ENCODE measurements at places on chromosomes 12 and 14.

GRCh38 chr14:64075613-64076005, 218.6 kb downstream of the ESR2 start:
- no peak for DNase-seq

DNA sequence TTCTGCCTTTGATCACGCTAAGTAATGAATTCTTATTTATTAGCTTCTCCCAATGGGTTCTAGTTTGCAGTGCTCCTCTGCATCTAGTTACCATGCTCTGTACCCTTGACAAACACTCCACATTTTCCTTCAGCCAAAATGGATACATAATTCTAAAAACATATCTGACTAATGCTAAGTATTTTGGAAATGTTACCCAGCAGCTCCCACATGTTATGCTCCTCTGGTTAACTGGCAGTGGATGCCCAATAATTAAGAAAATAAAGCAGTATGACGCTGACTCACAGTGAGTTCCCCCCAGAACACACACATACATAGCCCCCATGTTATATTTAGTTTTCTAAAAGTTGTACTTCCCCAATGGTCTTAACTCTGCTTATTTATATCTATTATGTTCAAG, 74.6 kb downstream of the STXBP6 start:
- no peak for DNase-seq

- no peak for DNase-seq
Measured at GRCh38 chr14:26078561-26078960, 519.3 kb downstream of the NOVA1 start.

GRCh38 chr12:47228802-47229201, 149.0 kb upstream of the AMIGO2 start:
- no peak for DNase-seq

DNA sequence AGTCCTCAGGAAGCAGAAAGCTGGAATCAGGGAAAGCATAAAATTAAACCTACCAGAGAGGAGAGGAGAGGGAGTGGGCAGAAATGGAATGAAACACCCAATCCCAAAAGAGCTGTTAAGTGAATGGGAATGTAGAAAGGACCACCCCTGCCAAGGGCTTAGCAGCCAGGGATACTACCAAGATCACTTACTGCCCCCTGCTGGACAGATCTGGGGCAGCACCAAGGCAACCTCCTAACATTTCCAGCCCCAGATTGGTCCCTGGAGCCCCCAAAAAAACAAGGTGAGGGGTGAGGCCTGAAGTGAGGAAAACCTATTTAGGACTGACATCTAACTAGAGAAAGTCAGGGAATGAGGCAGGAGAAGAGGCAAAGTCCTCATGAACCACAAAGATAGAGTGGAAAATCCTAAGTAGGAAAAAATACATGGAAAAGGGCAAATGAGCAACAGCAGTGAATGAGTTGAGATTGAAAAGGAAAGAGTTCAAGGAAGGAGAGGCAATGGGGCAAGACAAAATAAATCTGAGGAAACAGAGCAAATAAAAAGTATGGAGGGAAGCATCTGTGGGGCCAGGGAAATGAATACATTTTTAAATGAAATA, 11.2 kb upstream of the FKBP11 start:
- peak; percentile 88 for DNase-seq

GRCh38 chr12:38776647-38777046, 128.7 kb downstream of the CPNE8 start:
- no peak for DNase-seq

DNA sequence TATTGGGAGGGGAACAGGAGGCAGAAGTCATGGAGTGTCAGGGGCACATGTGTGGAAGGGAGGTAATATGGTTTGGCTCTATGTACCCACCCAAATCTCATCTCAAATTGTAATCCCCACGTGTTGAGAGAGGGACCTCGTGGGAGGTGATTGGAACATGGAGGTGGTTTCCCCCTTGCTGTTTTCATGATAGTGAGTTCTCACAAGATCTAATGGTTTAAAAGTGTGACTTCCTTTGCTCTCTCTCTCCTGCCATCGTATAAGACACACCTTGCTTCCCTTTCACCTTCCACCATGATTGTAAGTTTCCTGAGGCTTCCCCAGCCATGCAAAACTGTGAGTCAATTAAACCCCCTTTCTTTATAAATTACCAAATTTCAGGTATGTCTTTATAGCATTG, 41.6 kb upstream of the CDK17 start:
- no peak for DNase-seq

DNA sequence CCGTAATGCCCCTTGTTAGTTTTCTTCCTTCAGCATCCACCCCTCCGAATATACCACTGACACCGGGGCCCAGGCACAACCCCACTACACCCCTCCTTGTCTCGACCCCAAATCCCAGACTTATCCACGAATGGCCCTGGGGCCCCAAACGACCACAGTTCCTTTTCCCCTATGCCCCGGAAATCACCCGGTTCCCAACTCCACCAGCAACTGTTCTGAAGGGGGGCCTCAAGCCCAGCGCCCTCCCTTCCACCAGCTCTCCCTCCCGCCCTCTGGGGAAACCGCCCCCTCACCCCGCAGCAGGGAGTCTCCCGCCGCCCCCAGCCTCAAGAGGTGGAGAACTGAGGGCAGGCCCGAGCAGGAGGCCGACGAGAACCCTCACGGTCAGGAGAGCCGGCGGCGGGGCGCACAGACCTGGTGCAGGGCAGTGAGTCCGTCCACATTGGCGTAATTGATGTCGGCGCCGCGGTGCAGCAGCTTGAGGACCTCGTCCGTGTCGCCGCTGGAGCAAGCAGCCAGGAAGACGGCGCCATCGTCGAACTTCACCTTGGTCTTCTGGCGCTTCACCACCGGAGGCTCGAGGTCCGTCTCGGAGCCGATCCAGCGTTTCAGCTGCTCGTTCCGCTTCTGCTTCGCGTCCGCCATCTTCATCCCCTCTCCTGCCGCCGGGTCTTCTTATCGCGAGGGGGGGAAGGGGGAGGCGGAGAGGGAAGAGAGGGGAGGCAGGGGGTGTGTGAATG, 446 bp downstream of the PPP1R12A start:
- DNase-seq, result peak; percentile 70

DNA sequence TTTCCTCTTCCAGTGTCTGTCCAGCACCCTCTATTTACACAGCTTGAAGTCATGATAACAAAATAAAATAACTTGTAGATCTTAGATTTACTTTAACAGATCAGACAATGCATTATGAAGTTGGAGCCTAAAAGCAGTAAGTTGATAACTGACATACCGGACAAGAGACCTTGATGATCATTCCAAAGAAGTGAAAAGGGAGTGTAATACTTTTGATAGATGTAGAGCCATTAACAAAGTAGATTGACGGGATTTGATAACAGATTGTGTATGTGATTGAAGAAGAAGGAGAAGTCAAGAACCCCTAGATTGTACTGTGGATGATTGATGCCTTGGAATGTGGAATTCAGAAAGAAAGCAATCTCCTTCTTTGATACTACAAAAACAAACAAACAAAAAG, 403.8 kb upstream of the MGAT4C start:
- DNase-seq, result no peak

DNA sequence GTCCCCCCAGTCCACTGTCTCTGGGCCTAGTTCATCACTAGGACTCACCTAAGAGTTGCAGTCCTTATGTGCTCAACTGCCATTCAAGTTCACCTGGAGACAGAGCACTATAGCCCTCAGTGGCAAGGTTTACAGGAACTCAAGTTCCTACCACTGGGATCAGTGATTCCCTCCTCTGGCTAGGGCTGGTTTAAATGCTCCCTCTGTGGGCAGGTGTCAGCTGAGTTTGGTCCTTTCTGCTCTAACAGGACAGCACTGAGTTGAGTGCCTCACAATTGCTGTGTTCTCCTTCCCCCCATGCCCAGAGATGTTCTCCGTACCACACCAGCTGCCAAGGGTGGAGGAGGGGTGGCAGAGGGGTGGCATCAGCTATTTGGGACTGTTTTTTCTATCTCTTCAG, 20.8 kb upstream of the SAV1 start:
- DNase-seq, result no peak

GRCh38 chr12:10632226-10632625, 18.8 kb upstream of the MAGOHB start:
- DNase-seq, result no peak

DNA sequence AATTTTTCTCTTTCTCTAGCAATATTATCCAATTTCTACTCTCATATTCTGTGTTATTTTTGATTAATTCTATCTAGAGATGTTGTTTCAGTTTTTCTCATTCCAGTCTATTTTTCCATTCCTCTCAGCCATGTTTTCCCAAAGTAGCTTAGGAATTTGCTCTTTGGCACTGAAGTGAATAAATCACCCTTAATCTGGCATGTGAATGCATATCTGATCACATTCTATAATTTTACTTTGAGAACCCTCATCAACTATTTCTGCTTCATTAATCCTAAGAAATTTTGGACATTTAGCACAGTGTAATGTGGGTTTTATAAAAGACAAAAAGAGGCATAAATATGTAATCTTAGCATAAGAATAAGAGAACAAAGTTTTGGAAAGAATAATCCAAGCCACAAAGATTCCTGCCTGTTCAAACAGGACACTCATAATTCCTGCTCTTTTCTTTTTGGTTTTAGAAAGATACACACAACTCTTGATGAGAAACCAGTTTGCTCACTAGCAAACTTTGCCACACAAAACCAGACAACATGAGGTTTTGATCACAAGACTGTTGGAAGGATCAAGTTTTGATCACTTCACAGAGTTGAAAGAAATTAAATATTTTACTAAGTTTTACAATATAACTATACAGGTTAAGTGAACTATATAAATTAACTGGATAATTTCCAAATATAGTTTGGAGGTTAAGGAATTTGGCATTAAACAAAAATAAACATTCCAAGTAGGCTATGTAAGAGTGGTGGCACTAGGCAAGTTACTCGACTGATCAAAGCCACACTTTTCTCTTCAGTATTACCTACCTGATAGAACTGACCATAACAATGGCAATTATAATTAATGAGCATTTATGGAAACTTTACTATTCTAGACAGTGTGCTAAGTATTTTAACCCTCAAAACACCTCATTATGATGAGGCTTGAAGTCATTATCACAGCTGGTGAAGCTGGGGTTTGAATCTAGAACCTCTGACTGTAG, 226.6 kb upstream of the TMTC1 start:
- no peak for DNase-seq

- no peak for DNase-seq
Measured at GRCh38 chr14:86022031-86022629, 492.2 kb downstream of the FLRT2 start.

GRCh38 chr12:61713121-61713520, 547.1 kb upstream of the USP15 start:
- DNase-seq, result no peak

DNA sequence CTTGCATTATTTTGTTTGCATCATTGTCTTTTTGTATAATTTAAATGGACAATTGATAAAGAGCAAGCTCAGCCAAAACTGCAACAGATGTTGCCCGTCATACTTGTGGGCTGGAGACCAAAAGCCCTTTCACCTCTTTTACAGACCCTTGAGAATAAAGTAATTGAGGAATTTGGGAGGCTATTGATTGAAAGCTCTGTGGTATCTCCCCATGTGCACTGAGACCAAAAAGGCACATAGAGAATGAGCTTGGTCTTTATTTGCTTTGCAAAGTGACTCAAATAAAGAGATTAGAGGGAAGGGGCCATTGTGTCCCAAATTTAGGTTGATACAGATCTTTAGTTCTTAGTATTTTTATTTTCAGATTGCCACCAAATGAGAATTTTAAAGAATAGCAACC, 617.6 kb downstream of the TRHDE start:
- DNase-seq, result no peak

DNA sequence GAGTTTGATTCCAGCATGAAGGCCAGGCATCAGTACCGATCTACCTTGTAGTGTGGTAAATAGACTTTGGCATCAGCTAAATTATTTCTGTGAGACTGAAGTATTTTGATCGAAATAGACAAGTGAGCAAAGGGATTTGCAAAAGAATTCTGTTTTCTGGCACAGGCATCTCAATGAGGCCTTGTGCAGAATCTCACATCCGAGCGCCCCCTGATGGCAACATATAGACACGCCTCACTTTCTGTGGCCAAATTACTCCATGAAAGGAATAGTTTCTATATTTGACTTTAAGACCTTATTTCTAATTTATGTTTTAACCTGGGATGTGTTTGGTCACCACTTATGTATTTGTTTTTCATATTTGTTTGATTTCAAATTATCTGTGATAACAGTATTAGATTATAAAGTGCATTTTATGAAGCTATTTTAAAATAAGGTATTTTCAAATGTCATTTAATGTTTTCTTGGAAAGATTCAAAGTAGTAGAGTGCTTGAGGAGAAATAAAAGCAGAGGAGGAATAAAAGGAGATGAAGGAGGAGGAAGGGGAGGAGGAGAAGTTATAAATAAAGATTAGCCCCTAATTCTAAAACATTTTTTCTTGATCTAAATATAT, 731.9 kb downstream of the NRXN3 start:
- peak; percentile 65 for DNase-seq

- peak; percentile 92 for DNase-seq
Measured at GRCh38 chr12:2877047-2877952, at the start of the genes FOXM1 and RHNO1. TSS of gene FOXM1 (minus strand) at chr12:2877174. CDS start at chr12:2874478, 2,696 bp downstream. TSS of gene RHNO1 (plus strand) at chr12:2877223. CDS start at chr12:2885367, 8,144 bp downstream.

- no peak for DNase-seq
Measured at GRCh38 chr12:110149086-110149660, 25.0 kb downstream of the IFT81 start.

- no peak for DNase-seq
Measured at GRCh38 chr12:29796823-29797263, 13.1 kb upstream of the TMTC1 start.

- no peak for DNase-seq
Measured at GRCh38 chr14:66698503-66698902, 190.6 kb downstream of the GPHN start.

DNA sequence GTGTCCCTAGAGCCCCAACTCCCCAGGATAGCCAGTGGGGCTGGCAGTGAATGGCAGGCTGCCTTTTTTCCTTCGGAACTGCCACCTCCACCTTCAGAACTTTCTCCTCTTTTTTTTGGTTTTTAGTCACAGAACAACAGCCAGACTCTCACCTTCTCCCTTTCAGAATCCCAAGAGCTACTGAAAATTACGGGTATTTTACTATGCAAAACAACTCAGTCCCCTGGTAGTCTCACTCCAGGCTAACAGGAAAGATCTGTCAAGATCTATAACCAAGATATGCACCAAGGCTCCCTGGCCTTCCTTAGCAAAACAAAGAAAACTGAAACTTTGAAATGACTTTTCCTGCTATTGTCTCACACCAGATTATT, 12.5 kb downstream of the PLEKHG6 start:
- no peak for DNase-seq

GRCh38 chr14:96265383-96266095, 9.5 kb downstream of the BDKRB1 start:
- DNase-seq, result no peak

GRCh38 chr12:103494051-103494733, 1.6 kb downstream of the C12orf42 start:
- no peak for DNase-seq

- peak; percentile 34 for DNase-seq
Measured at GRCh38 chr12:66188584-66189485, at the start of gene IRAK3. TSS of gene IRAK3 (plus strand) at chr12:66189214. CDS start at chr12:66189300, 86 bp downstream.

DNA sequence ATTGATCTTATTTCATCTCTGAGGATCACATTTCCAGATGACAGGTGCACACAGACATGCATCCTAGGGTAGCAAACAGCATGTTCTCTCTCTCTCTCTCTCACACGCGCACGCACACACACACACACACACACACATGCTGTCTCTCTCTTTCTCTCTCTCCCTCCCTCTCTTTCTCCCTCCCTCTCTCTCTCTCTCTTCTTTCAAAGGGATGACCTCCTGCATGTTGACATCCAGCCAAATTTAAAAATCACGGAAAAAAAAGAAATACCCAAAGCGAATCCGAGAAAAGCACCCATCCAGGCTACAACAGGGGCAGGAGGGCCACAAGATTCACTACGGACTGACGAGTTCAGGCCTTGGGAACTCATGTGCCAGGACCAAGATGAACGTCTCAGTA, 2.3 kb downstream of the KSR2 start:
- DNase-seq, result no peak

GRCh38 chr12:23618718-23619117, 330.8 kb downstream of the SOX5 start:
- no peak for DNase-seq

- no peak for DNase-seq
Measured at GRCh38 chr14:92175811-92176210, 54.0 kb downstream of the CPSF2 start.
